Calu3 (cell line): ENCODE measurements at places on chromosomes 4 and X.

DNA sequence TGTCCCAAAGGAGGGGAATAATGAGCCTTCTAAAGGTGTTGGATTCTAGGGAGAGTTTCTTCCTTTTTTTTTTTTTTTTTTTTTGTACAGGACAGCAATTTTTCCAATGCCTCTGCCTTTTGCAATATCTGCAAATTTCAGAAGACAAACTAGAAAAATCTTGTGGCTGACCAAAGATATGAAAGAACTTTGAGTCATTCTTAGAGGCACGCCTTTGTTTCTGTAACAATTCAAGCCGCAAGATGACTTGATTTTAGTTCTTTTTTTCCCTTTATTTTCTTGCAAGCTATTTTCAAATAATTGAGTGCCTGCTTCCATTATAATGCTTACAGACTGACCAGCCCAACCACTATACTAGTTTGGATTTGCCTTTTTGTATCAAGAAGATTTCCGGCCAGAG is 47.6 kb upstream of the UXT start:
- no peak for DNase-seq

DNA sequence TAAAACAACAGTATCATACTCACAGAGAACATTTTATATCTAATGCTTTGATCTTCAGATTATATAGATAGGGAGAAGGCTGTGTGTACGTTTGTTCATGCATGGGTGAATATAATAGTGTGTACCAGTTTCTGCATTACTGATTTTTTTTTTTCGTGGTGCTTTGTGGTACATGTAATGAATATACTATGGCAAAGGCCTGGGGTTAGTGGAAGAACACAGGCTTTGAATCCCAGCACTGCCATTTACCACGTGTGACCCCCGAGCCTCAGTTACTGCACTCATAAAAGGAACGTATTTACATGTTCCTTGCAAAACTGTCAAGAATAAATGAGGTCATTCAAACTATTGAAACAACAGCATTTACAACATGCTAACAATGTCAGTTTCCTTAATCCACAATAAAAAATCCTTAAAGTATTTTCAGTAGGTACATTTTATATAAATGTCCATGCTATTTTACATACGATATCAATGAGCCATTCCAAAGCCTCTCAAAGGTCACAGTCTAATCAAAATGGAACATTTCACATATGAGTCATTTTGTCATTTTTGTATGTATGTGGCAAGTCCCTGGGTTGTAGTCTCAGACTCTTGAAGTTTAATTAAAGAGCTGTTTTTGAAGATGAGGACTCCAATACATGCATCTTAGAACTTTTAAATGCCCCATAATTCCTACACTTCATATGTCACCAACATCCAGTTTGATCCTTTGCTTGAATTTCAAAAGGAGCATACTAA is 242.8 kb downstream of the PPP3CA start:
- DNase-seq: no peak

- DNase-seq: no peak
Measured at GRCh38 chr4:86007042-86007441, 352.8 kb downstream of the MAPK10 start.

GRCh38 chr4:174496631-174497432 is 25.5 kb downstream of the HPGD start:
- DNase-seq: peak; percentile 37

GRCh38 chr4:25792200-25792791 is 70.5 kb downstream of the SEL1L3 start:
- DNase-seq: peak; percentile 71

DNA sequence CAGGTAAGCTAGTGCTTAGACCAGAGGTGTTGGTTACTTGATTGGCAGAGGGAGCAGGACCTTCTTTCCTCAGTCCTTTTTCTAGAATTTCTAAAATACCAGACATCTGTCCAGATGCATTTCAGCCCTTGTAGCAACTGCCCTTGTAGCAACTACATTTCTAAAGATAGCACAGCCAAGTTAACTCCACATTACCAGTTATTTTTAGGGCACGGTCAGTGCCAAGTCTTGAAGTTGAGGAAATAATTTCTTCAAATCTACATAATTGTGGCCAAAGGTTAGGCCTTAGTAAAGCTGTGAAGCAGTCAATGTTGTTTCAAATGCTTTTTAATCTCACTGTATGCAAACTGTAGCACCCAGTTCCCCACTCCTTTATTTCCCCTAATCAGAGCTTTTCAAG is 62.9 kb downstream of the MID1IP1 start:
- DNase-seq: no peak

DNA sequence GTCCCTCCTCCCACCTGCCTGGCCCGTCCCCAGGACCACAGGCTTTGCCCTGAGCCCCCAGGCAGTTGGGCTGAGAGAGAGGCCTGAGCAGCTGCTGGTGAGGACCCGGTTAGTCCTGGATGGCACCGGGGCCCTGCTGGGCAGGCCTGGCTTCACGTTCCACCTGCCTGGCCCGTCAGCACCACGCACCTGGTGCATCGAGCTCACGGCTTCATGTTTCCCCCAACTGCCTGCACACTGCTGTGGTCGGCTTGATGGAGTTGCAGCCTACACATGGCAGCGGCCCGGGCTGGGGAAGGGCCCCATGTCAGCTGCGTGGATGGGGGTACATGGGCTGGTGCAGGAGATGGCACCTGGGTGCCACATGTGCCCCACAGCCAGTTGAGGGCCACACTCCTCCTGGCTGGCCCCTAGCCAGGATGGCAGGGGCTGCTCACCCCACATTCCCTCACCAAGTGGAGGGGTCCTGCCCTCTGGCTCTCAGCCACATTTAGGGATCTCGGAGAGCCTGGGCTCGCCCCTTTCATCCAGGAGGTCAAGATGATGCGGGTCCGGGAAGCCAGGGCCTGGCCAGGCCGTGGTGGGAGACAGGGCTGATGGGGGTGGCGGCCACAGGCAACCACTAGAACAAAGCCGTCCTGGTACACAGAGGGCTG is 28.5 kb downstream of the NKX1-1 start:
- DNase-seq: no peak

GRCh38 chr4:119049342-119049741 is 86.3 kb upstream of the MYOZ2 start:
- no peak for DNase-seq

DNA sequence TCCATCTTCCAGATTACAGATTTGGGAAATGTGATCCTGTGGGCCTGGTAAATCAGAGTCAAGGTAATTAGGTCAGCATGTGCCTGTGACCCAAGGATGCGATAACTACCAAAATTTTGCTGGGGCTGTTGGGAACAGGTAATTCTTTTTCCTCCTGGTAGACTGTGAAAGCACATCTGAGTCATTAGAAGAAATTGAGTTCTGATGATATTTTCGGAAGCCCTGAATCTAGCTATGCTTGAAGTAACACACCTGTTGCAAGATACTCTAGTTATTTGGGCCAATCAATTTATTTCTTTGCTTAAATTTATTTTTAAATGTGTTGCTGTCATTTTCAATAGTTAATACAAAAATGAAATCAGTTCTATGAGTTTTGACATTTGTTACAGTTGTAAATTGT is 903.6 kb downstream of the RPA4 start:
- no peak for DNase-seq

GRCh38 chr4:7964890-7965662 is 25.4 kb upstream of the AFAP1 start:
- DNase-seq: peak; percentile 76

GRCh38 chr4:38230121-38230801 is 270.1 kb downstream of the PTTG2 start:
- DNase-seq: peak; percentile 46

DNA sequence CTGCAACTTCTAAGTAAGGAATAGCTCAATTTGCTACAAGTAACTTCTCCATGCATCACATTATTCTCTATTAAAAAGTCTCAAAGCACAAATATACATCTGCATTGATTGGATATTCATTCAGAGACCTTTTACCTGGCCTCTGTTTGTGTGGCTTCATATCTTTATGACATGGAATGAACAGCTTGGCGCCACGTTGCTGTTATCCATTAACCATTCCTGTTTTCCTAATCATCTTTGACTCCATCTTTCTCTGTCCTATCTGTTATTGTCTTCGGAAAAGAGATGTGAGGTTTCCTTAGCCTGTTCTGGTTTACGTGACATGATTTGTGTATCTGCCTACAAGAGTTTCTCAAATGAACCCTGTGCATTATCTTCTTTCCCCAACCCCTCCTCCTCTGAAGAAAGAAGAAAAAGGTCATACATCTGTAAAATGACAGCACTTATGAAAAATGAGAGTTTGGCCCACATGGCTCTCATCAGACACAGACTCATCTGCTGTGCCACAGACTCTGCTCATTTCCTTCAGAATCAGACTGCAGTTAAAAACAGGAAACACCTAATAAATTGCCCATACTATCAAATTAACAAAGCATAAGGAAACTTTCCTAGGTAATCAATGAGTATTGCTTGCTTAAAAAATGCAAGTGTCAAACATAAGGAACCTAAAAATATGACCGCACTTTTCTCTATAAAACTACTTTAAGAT is 347.6 kb upstream of the FAM241A start:
- DNase-seq: no peak

- DNase-seq: peak; percentile 28
Measured at GRCh38 chrX:43656005-43656494, at the start of gene MAOA. Gene MAOA (plus strand): TSS chrX:43656299. CDS start chrX:43656342, 43 bp downstream.

- DNase-seq: no peak
Measured at GRCh38 chr4:147927377-147928137, 195.7 kb downstream of the ARHGAP10 start.

DNA sequence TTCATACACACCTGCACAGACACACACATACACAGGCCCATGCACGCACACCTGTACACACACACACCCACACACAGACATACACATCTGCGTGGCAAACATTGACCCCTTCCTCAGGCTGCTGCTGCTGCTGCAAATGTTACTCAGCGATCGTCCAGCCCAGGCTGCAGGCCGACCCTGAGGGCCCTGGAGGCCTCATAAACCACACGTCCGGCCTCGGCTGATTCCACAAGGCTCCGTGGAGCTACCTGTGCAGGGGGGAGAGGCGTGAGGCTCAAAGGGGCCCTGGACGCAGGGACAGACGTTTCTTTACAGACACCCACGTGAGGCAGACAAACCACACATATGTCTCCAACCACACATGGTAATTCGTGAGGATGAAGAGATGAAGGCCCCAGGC is 53.9 kb upstream of the PPP2R3B start:
- no peak for DNase-seq

- DNase-seq: no peak
Measured at GRCh38 chrX:23759821-23760220, 16.7 kb upstream of the ACOT9 start.

DNA sequence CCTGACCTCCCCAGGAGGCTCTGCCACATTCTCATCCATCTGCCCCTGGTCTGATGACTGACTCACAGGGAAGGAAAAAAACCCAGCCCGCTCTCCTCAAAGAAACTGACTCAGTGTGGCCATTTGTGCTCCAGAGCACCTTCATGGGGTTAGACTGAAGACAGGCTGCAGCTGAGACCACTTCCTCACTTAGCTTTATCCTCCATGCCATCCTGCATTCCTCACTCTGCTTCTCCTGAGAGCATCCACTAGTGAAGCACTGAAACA is 35.9 kb upstream of the HPSE start:
- DNase-seq: no peak

- peak; percentile 75 for DNase-seq
Measured at GRCh38 chr4:56757821-56758411, 63.6 kb downstream of the SPINK2 start.

DNA sequence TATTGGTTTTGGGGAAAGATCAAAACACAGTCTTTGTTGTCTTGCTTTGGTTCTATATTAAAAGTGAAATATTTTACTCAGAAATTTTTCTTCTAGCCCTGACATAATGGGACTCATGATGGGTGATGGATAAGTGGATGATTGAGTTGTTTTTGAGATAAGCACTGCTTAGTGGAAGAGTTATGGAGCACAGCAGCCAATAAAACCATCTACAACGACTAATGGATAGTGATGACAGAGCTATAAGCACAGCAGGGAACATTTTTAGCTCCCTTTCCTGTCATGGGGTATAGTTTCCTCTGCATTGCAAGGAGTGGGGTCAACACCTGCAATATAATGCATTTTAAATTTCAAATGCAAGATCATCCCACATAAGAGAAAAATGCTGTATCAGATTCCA is 812.4 kb downstream of the STPG2 start:
- DNase-seq: no peak

GRCh38 chrX:10600479-10600878 is 19.9 kb downstream of the MID1 start:
- DNase-seq: no peak

DNA sequence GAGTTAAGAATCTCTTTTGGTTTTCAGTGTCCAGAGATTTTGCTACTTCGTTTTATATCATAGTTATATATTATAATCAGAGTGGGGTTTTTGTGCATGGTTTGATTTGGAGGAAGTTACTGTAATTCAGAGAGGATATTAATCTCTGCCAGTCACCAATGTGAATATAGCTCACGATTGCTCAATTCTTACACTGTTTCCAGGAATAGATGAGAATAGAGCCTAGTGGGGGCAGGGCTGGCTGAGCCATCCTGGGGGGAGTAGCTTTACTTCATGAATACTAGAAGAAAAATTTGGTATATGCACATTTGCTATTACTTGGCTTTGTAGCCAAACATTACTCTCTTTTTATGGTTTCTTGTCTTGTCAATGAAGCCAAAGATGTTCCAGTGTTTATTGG is 60.9 kb upstream of the TRPC3 start:
- DNase-seq: no peak

DNA sequence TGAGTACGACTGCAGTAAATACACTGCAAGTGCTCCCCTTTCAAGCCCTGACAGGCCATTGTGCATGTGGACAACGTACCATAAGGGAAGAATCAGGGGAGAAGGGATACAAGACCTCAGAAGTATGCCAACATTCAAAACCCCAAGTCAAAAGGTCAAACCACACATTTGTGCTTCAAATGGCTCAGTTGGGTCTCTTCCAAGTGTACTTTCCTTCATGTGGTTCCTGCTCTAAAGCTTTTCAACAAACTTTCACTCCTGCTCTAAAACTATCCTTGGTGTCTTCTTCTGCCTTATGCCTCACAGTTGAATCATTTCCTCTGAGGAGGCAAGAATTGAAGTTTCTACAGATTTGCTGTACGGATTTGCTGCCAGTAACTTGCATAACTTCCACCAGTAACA is 305.7 kb upstream of the SLIT2 start:
- no peak for DNase-seq

DNA sequence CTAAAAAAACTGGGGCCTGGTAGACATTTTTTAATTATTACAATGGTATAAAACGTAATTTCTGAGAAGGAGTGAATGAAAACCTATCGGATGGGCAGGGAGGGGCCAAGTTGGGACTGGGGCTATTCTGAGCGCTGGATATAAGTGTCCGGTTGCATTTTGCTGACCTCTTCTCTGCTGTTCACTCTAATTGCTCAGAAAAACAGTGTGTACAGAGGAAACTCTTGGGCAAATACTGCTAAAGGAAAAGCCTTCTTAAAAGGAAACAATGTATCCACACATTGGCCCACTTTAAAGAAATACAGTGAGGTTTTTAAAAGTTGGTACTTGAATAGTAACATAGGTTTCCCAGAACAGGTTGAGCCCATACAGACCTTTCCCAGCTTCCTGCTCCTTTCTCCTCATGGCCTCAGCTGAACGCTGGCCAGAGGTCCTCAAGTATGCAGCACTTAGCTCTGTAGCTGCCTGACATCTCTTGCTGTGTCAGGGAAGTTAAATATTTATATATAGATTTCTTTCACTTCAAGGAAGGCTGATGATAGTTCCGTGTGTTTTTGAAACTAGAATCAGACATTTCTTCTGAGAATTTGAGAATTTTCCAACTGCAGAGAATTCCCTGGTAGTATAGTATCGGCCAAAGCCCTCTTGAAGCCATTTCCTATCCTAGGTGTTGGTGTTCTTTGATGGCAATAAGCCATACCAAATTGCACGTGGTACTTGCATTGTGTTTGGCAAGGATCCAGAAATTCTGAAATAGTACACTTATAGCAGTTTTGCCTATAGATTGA is 97.1 kb upstream of the SLC4A4 start:
- DNase-seq: peak; percentile 6

GRCh38 chr4:14887842-14888433 is 114.3 kb upstream of the CPEB2 start:
- no peak for DNase-seq
